ENCODE measurements at places on chromosomes 1 and 21. TPM values are rescaled to one million over a fixed set of nuclear protein-coding genes. Genes with fewer than 3 reads are reported as not detected.

PROK1 gene
- total RNA-seq = not detected

SUSD4 gene
- 2.0 TPM for total RNA-seq

S1PR1 gene
- 18.3 TPM for total RNA-seq

ILDR2 gene
- total RNA-seq = 4.4 TPM

Data from mesangial cell (primary cell).